Stimulated activated CD8-positive, alpha-beta memory T cell treated with anti-CD3 and anti-CD28 coated beads, Interleukin-4, amount 100 ng/mL, for 1 hour (primary cell): ENCODE measurements at places on chromosomes 7 and 10.

GRCh38 chr7:137935884-137936508, 65.9 kb downstream of the CREB3L2 start:
- DNase-seq, result no peak

DNA sequence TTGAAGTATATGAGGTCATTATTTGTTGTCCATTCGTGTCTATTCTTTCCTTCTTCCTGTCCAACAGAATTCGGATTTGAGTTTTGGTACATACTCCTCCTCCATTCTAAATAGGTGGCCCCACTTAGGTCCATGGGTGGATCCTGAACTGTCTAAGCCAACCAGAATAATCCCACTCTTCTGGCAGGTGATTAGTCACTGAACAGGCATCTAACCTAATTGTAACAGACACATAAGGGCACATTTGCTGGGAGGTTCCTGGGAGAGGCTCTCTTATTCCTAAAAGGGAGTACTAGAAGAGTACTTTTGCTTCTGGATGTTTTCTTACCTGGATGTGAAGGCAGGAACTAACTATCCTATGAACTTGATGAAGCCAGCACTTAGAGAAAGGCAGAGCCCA, 16.8 kb downstream of the LRRC72 start:
- no peak for DNase-seq

DNA sequence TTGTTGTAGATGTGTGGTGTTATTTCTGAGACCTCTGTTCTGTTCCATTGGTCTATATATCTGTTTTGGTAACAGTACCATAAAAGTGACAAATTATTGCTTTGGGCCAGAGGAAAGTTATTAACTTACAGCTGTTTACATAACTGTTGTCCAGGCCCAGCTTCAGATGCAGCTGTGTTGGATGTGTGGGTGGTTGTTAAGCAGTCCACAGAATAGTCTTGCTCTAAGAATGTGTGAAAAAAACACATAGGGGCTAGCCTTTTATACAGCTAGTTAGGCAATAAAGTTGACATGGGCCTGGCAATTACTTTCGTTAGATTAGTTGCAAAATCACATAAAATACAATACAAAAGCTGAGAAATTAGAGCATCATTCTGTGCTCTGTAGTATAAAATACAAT, 31.9 kb downstream of the DLD start:
- DNase-seq, result no peak

DNA sequence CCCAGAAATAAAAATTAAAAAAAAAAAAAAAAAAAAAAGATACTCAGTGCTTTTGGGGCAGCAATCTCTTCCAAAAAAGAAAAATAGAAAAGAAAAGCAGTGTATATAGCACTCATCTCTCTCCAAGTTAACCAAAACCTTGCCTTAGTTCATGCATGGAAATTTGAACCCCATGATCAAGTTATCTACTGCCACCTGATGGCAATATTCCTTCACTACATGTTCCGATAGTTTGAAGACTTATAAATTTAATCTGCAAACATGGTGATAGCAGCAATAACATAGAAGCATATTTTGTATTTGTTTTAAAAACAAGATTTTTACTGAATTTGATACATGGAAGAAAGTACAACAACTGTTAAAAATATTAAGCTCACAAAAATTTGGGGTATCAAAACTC, 48.6 kb upstream of the SLIT1 start:
- no peak for DNase-seq

DNA sequence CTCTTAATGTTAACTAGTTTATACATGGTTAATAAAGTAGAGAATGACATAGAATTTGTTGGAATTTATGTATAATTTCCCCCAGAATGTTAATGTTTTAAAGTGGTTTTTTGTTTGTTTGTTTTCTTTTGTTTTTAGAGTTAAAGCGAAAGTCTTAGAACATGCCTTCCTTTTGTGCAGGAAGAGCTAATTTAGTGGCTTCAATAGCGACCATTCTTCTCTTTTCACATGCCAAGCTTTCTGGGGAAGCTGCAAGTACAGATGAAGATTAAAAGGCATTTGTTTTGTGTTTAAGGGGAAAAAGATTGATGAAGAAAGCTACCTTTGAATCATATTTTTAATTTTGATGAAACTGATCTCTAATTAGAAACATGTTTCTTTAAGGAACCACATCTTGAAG, 256.3 kb upstream of the CSTF2T start:
- no peak for DNase-seq

- DNase-seq, result no peak
These were observed 161.6 kb downstream of the NRCAM start for GRCh38 chr7:108294595-108294994.

DNA sequence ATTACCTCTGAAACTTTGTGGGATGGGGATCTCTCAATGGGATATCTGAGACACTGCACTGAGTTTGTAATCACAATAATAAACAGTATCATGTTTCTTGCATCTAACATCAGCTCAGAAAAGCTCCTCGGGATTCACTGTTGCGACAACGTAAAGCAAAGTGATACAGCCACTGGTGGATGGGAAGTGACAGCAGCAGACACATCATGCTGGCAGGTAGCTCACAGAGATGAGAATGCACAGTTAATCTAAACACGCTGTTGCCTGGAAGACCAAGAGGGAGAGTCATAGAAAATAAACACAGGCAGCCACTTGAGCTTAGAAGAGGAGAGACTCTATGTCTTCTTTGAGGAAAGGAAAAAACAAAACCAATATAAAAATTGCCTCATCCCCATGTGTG, 513.8 kb downstream of the MAGI2 start:
- DNase-seq, result no peak

DNA sequence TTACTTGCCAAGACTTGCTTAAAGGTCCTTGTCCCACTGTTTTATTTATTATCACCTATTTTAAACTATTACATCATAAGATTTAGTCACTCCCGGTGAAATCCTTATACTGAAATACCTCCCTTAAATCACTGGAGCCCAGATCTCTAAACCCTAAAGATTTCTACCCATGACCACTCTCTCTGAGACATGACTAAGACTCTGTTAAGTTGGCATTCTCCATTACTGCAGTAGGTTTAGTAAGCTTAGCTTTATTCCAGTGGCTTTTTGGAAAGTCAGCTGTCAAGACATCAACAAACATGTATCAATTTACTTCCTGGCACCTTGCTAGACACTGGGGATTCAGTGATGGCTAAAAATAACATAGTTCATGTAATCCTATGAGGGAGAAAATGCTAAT, 874.2 kb downstream of the KCNMA1 start:
- no peak for DNase-seq

- no peak for DNase-seq
These were observed 874.1 kb downstream of the GRM8 start for GRCh38 chr7:126378642-126379041.

DNA sequence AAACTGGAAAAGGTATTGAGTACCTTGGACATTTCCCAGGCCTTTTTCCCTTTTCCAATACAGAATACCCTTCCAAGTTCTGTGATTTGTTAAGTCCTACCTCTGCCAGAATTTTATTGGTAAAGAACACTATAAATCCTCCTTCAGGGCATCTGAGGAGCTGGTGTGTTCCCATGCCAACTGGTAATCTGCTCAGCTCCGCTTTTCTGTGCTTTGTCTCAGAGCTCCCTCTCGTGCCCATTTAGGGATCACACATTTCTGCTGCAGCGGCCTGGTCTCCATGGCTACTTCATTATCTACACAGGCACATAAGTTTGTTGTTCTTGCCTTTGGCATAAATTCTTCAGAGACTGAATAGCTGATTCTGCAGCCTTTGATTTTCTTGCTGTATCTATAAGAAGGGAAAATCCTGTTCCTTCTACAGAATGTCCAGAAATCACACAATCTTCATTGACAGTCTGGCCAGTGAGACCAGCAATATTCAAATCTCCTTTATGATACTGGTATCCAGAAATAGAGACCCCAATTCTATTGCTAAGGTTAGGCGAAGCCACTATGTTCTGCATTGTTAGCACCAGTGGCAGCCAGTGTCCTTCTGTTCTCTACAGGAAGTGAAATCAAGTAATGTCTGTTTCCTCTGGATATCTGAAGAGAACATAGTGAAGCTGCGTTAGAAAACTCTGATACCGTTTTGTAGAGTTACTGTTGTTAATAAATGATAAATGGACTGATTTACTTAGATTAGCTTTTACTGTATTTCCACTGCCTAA, 51.9 kb downstream of the DENND11 start:
- no peak for DNase-seq

GRCh38 chr7:108367946-108368345, 88.3 kb downstream of the NRCAM start:
- no peak for DNase-seq

GRCh38 chr10:59718257-59718656, 8.6 kb upstream of the SLC16A9 start:
- DNase-seq, result no peak

- no peak for DNase-seq
These were observed 60.1 kb downstream of the BTRC start for GRCh38 chr10:101414034-101414433.

GRCh38 chr10:128161031-128161430, 34.8 kb upstream of the MKI67 start:
- DNase-seq, result no peak

- no peak for DNase-seq
These were observed 3.3 kb downstream of the CUX1 start for GRCh38 chr7:101820703-101821102.

DNA sequence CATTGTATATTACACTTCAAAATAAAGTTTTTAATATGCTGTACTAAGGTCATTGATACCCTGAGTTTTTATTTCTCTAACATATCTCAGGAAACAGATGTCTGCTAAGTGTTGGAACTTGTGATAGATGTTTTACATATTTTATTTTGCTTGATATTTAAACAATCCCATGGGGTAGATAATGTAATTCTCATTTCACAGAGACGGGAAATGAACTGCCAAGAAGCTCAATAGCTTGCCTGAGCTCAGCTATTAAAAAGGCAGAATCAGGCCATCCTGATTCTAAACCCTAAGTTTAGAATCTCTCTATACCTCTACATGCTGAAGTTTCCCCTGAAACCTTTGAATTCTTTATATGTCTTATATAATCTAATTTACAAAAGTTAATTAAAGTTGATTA, 126.3 kb downstream of the LRRC18 start:
- DNase-seq, result no peak

- peak; percentile 66 for DNase-seq
These were observed at the start of gene INTS15 for GRCh38 chr7:6589829-6590644. Gene INTS15 (plus strand): TSS chr7:6590021. CDS start chr7:6590284, 263 bp downstream.

DNA sequence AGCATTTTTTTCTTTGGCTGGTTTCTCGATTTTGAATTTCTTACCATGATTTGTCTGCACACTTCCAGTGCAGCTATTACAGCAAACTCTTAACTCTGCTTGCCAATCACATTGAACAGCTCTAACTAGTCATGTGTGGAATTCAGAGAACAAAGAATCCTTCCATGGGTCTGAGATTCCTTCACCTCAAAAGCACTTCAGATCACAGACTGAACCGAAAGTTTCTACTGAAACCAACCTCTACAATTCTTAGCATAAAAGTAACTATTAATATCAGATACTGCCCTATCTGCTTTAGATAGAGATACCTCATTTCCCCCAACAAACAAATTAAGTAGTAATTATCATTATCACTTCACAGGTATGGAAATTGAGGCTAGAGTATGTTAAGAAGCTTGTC, 56.5 kb upstream of the SP4 start:
- DNase-seq, result no peak

DNA sequence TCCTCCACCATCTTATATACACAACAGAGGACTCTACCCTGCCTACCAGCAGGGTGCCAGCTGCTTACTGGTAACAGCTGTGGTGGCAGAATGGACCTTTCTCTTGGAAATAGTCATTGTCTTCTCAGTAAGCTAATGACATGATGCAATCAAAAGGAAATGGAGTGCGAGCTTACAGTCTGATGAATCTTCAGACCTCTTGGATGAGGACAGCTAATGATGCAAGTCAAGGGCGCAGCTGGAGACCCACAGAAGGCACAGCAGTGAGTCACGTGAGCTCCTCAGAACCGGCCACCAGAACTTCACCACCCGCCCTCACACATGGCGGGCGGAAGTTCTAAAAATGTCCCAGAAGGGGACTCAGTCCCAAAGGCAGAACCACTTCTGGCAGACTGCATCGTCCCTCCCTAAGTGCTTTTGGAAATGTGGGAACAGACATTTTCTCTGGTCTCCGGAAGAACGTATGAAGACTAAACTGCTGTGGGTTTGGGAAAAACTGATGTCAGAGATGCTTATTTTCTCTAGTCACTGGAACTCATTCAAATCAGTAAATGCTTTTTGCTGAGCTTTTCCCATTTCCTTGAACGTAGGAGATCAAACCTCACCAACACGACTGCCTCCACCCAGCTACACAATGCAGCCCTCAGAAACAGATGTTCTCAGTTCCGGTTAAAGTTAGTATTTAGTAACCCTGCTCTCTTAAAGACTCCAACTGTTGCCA, 96.4 kb downstream of the FAS start:
- no peak for DNase-seq

DNA sequence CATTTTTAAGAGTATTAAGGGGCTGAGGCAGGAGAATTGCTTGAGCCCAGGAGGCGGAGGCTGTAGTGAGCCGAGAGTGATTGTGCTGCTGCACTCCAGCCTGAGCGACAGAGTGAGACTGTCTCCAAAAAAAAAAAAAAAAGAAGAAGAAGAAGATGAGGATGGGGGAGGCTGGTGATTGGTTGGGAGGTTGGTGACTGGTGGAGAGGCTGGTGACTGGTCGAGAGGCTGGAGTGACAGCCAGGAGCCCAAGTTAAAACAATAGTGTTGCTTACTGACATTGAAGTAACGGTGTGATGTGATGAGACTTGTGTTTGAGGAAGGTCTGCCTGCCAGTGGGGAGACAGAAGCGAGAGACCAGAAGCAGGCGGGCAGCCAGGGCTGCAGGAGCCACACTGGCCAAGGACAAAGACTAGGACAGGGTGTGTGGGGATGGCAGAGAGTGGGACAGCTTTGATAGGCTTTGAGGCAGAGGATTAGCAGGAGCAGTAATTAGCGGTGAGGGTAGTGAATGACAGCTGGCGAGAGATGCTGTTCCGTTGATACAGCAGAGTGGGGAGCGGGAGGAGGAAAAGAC, 4.9 kb downstream of the SRRT start:
- DNase-seq, result no peak

GRCh38 chr10:120098232-120098930, 205.9 kb downstream of the SEC23IP start:
- no peak for DNase-seq

DNA sequence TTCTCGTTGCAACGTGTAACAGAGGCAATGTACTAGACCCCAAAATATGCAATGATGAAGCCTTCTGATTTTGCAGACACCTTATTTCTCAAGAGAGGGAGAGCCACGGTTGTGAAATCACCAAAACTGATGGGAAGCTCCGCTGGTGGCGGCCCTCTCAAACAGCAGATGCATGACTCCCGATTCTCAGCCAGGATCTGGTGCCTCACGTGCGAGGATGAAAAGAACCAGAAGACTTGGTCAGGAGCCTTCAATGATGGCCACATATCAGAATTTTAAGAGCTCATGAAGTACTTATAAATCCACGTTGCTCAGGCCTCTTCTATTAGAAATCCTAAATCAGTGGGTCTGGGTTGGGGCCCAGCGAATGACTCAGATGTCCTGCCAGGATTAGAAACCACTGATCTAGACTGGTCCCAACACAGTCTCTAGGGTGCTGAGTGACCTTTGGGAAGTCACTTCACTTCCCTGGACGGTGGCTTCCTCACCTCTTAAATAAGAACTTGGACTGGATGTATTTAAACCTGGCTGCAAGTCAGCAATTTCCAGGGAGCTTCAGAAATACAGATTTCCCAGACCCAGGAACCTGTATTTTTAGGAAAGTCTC, 41.9 kb upstream of the FAM180A start:
- DNase-seq, result no peak
